ENCODE measurements at places on chromosomes 13 and 19.

GRCh38 chr13:38321654-38322053, 28.0 kb upstream of the UFM1 start:
- no peak for DNase-seq

DNA sequence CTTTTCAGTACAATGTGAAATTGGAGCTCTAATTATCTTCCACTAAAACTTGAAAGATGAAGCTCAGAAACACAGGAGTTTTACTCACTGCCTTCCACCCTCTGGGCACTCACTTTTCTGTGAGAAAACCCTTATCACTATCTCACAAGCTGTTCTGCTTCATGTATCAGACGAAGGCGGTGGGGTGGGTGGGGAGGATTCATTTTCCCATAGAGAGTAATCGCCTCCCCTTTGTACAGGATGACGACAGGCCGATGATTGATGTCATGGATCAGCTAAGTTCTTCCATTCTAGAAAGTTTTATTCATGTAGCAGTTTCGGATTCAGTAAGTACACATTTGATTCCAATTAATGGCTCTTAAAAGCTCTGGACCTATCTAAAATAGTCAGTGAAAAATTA, 139.9 kb downstream of the ZAR1L start:
- peak; percentile 90 for DNase-seq

DNA sequence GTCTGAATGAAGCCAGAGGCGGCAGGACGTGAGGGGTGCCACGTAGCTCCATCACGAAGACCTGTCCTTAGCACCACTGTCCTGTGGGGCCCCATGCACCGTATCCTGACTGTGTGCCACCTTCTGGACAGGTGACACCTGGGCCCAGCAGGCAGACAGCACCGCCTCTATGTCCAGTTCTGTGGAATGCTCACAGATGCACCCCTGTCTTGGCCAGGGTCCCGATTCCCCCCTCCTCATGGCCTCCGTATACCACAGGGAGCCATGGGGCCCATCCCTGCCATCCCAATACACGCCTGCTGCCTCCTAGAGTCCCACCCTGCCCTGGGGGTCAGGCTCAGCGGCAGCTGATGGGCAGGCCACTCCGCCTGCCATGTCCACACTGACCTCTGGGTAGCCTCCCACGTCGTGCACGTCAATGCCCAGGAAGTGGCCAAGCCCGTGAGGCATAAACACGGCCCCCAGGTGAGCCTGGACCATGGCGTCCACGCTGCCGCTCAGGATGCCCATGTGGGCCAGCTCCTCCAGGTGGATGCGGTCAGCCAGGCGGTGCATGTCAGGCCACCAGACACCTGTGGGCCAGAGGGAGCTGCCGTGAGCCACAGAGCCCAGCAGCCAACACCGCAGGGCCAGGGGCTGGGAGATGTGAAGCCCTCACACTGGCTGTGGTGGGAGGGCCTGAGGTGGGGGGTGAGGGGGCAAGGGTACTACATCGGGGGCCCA, 17.6 kb downstream of the CEBPG start:
- DNase-seq = no peak

DNA sequence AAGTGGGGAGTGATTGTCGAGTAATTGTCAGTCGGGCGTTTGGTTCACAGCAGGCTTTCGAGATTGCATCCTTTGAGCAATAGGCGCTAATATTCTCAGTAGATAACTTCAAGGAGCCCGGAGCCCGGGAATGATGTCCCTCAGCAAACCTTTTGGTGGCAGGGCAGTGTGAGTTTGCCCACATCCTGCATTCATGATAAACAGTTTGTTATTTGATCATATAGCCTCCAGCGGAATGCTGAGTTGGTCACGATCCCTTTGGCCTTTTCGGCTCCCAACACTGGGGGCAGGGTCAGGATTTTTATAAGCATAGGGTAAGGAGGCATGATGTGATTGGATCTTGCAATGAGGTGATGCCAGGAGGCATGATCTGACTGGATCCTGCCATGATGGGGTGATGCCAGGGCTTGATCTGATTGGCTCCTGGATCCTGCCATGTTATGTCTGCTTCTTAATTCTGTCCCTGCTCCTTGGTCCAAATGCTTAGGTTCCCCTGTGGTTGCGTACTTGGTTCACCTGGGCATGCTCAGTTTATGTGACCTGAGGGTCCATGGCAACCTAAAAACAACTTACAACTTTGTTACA, 38.2 kb upstream of the IGSF23 start:
- no peak for DNase-seq

GRCh38 chr13:36966404-36966803, 32.7 kb downstream of the ALG5 start:
- no peak for DNase-seq

DNA sequence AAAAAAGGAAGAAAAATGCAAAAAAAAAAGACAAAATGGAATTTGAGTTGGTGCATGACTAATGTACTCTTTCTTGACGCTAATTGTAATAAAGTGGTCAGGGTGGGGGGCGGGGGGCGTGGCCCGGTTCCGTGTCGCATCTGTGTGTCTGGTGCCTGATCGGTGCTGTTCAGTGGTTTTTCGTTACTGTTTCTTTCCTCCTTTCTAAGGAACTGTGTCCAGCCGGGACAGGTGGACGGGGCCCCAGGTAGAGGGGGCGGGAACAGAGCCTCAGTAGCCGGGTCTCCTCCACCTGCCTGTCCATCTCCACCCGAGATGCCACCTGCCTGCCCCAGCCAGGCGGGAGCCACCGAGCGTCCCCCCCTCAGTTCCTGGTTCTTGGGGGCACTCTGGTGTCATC, 26.3 kb downstream of the ONECUT3 start:
- no peak for DNase-seq

DNA sequence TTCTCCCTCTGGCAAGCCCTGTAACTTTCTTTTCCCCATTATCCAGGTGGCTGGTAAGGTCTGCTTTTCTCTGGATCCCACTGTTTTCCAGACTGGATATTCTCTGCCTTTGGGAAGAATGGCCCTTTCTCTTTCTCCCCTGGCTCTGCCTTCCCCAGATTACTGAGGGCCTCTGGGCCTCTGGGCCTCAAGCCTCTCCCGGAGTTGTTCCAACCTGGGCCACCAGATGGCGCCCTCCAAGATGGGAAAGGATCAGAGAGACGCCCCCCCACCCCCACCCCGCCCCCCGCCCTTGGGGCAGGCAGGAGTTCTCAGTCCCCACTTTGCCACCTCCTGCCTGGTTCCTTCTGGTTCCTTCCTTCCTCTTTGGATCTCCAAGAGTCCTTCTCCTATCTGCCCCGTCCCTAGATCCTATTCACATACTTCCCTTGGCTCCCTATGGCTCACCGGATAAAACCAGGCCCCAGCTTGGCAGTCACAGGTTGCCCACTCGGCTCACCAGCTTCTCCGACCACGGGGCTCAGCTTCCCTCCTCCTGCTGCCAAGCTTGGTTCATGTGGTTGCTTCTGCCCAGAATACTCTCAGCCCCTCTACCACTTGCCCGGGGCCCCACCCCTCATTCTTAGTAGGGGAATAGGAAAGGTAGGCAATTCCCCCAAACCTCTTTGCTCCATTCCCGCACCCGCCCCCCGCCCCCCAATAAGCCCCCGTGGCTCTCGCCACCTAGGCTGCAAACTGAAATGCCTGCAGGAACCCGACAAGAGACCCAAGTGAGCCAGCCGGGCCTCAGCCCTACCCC, 13.1 kb downstream of the EPS8L1 start:
- peak; percentile 78 for DNase-seq

DNA sequence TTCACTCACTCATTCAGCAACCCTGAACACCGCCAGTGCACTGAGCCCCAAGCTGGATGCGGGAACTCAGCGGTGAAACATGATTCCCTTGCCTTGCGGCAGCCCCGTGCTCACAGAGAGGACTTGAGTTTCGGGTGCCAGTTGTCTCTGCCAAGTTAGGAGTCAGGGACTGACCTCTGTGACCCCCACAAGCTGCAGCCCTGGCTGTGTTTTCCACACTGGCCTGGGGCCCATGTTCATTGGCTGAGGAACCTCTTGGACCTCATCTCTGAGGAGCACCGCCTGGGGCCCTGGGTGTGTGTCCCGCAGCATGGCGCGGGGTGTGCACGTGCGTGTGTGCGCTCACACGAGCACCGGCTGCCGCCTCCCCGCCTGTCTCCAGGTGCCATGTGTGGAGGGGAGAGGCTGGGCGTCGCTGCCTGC, 31.0 kb downstream of the CAPN12 start:
- DNase-seq = no peak

GRCh38 chr19:8501981-8502380, 459 bp downstream of the PRAM1 start:
- DNase-seq = no peak

GRCh38 chr13:94712812-94713560, 641 bp upstream of the SOX21 start:
- no peak for DNase-seq

- DNase-seq = no peak
Observed at GRCh38 chr19:58566989-58567388, 6.1 kb downstream of the MZF1 start.

GRCh38 chr13:113739527-113740285, 19.3 kb upstream of the TMEM255B start:
- no peak for DNase-seq

- no peak for DNase-seq
Observed at GRCh38 chr19:41930926-41931592, 2.8 kb upstream of the ERFL start.

- no peak for DNase-seq
Observed at GRCh38 chr13:59178344-59178743, 985.4 kb downstream of the DIAPH3 start.

GRCh38 chr13:79451500-79451962, 29.4 kb upstream of the NDFIP2 start:
- DNase-seq = no peak

- DNase-seq = no peak
Observed at GRCh38 chr19:33686262-33686661, 64.5 kb downstream of the CHST8 start.
